ENCODE measurements at places on chromosomes 12 and 14.

- no peak for DNase-seq
Measured at GRCh38 chr12:127280393-127281275, 986.3 kb upstream of the TMEM132C start.

DNA sequence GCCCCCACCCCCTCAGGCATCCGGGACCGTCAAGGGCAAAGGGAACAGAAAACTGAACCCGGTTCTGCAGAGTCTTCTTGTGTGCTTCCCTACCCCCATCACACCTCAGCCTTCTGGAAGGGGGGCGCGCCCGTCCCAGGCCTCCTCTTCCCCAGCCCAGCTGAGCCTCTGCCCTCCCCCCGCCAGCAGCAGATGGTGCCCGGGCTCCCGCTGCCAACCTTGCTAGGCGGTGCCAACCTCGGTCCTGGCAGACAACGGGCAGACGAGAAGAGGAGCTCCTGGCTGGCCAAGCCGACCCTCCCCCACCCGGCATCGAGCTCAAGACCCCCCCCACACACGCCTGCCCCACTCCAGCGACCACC is 8.7 kb downstream of the STAC3 start:
- peak; percentile 89 for DNase-seq

DNA sequence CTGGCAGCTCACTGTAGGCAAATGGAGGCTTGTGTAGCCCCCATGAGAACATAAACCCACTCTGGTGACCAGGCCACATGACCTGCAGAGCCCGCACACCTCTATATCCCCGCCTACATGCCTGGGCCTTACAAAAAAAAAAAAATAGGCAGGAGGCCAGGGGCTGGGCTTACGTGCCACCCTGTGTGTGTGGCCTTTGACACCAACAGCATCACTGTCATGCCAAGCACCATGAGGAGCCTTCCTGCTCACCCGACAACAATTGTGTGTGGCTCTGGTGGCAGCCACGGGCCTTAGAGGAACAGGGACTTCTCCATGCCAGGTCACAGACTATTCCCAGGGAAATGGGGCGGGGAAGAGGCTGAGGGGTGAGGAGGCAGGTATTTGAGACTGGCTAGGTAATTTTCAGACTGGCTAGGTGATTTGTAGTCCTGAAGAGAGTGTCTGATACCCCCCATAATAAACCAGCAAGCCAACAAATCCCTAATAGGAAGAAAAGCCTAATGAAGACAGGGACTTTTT is 140.0 kb downstream of the DPF3 start:
- no peak for DNase-seq

DNA sequence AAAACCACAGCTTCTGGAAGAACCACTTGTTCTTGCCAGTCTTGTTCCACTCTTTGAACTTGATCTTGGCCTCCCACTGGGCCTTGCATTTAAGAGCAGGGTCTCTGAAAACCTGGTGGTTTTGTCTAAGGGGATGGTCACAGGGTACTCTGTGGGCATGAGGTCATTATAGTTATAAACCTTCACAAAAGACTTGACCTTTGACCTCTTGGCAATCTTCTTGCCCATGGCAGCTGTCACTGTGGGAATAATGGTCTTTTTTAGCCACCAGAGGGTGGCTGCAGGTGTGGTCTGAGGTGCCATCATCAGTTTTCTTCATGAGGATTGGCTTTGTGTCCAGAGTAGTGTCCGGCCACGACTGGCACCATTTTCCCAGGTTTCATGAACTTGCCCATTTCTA is 9.1 kb downstream of the ATP6V0A2 start:
- peak; percentile 8 for DNase-seq

GRCh38 chr12:56935157-56935556 is 949 bp upstream of the SDR9C7 start:
- no peak for DNase-seq

DNA sequence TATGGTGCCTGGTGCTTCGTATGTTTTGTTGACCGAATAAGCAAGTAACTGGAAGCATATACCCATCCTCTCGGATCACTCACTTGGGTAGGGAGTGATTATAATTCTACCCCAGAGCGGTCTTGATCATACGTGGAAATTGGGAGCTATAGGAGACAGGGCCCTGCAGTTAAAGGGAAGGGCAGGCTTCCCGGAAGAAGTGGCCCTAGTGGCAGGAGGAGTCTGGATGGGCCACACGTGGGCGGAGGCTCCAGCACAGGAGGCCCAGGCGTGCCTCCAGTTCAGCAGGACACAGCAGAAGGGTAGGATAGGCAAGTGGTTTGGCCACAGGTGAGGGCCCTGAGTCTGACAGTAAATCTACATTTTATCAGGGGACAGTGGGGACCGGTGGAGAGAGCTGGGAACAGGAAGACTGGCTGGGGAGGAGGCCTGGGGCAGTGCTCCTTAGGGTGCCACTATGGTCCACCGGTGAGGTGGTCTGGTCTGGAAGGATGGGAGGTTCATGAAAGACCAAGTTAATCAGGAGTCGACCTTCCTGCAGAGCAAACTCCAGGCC is 23.5 kb upstream of the YY1 start:
- no peak for DNase-seq

DNA sequence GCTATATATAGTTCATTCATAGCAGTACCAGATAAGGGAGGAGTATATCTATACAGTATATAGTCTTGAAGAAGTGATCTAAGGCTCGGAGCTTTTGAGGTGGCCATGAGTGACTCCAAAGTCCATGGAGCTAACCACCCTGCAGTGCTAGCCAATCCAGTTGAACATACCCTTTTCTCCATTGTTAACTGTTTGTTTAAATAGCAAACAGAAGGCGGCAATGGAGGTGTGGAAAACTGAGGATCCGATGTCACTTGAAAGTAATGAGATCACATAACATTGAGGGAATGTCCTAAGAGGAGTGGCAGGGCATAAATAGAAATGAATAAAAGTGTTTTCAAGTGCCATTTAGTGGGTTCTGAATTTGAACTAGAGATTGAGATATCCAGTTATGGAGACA is 12.4 kb upstream of the SNAPC1 start:
- DNase-seq: peak; percentile 94

DNA sequence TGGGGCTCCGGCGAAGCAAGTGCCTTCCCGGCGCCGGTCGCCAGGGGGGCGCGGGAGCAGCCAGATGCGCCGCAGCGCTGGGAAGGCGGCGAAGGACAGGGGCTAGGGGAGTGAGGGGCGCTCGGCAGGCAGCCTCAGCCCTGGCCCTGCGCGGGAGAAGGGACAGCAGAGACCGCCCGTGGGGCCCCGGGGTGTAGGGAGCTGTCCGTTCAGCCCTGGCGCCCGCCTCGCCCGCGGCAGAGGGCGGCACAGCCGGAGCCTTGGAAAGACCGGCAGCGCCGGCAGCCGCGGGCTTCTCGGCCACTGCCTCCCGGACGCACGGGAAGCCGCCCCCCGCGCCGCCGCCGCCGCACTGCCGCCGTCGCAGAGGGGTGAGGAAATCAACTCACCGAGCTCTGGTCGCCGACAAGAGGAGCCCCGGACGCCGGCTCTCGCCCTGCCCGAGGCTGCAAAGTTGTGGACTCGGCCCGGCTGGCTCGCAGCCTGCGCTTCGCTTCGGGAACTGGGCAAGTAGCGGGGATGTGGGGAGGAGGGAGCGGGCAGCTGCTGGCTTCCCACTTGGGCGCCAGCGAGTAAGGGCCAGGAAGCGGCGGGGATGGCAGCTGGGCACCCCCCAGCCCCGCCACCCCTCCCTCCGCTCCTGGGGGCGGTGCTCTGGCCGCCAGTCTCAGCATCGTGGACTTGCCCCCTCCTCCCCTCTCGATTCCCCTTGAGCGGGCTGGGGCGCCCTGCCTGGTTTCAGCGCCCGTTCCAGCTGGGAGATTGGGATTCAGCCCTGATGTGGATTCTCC is at the start of gene ZDHHC22:
ZDHHC22 (minus strand) TSS at position 578 of the 791 bp plus-strand sequence. CDS start 2,053 bp downstream, outside the sequence.
- peak; percentile 92 for DNase-seq

DNA sequence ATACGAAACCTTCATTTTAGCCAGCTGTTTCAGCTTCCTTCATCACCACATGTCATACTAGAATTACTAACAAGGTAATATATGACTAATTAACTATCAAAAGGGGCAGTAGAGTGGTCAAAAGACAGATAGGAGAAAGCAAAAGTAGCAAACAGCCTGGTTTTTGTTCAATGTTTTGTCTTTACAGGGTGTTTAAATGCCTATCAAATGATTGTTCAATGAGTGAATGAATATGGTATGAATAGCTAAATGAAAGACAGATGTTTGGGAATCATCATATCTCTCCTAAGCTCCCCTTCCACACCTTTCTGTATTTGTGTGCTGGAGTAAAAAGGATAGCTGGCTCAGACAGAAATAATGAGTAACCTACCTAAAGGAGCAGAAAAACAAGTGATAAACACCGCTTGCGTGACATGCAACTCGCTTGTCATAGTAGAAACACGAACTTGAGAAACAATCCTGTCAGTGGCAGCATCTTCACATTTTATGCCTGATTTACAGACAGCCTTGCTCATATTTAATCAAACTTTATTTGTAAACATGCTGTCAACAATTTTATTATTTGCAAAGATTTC is 34.2 kb downstream of the ABCC9 start:
- no peak for DNase-seq

DNA sequence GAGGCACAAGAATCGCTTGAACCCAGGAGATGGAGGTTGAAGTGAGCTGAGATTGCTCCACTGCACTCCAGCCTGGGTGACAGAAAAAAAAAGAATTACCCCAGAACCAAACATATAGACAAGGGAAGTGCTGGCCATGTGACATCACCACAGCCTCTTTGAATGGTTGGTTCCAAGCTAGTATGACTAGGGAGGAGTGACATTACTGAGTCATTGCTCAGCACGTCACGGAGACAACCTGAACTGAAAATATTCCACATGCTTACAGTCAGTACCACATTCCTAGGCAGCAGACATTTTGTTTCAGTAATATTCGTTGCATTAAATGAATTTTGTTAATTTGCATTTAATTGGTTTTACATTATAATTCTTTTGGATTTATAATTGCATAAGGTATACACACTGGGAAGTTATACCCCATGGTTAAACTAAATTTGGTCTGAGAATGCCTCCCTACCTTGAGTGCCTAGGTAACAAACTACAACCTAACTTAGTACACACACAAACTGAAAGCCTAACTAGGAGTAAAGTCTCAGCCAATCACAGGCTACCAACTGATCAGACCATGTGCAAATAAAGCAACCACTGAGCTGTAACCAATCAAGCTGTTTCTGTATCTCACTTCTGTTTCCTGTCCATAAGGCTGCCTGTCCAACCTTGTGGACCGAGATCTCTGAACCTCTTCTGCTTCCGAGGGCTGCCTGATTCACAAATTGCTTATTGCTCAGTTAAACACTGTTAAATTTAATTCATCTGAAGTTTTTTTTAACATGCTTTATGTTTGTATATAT is 164.4 kb downstream of the CAND1 start:
- no peak for DNase-seq

DNA sequence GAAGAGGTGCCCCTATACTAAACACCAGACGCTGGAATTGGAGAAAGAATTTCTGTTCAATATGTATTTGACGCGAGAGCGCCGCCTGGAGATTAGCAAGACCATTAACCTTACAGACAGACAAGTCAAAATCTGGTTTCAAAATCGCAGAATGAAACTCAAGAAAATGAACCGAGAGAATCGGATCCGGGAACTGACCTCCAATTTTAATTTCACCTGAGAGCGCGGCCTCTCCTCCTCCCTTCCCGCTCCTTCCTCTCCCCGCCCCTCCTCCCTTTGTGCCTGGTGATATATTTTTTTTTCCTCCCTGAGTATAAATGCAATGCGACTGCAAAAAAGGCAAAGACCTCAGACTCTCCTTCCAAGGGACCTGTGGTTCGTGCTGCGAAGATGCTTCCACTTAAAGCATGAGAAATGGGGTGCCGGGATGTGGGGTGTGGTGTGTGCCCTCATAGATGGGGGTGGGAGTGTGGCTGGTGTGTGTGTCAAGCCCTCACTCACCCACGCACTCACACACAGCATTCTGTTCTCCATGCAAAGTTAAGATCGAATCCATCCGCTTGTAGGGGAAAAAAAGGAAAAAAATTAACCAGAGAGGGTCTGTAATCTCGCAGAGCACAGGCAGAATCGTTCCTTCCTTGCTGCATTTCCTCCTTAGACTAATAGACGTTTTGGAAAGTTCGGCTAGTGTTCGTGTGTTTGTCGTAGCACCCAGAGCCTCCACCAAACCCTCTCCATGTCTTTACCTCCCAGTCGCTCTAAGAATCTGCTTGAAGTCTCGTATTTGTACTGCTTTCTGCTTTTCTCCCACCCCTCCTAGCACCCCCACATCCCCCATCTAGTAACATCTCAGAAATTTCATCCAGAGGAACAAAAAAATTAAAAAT is 4.5 kb downstream of the HOXC10 start:
- DNase-seq: peak; percentile 64

- DNase-seq: no peak
Measured at GRCh38 chr12:65613692-65614091, 210.6 kb upstream of the HMGA2 start.

GRCh38 chr12:104578453-104578852 is 121.7 kb downstream of the CHST11 start:
- DNase-seq: no peak

DNA sequence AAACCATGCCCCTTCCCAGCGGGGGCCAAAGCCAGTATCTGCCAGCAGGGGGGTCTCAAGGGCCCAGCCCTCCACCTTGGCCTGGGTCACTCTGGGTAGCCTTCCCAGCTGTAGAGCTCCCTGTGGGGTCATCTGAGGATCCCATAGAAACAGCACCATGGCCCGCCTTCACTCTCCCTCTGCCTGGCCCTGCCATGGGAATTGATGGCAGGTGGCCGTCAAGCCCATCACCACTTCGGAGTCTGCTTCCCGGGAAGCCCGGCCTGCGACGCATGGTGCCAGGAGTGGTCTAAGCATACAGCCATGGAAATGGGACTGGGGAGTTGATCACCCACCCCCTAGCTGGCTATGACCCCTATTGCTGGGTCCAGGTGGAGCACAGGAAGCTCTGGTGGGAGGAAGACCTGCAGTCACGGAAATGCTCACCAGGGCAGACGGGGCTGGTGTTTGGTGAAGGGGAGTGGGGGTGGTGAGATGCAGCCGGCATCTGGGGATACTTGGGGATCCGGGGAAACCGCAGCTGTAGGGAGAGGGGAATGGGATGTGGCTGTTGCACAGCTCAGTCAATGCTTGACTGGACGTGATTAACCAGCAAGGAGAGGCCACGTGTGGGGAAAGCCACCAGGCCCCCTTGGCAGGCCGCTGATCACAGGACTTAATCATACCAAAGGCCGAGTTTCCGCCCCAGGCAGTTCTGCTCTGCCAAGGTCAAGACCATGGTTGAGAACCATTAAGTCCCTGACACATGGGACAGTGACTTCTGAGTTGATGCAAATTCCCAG is 52.2 kb upstream of the DIO3 start:
- DNase-seq: no peak

DNA sequence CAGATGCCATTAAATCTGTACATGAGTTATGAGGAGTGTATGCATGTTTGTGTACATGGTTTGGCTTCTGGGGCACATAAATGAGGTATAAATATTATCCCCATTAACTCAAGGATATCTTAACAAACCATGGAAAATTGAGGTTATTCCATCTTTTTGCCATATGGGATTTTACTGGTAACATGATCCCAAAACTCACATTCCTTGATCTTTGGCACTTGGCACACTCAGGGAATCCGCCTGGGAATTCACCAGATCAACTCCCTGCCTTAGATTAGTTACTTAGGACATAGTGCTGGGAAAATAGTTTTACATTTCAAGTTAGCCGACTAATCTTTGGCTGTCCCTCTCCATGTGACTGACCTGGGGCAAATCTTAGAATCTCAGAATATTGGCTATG is 16.9 kb downstream of the CDKN1B start:
- no peak for DNase-seq

Measured in NCI-H1417 (cell line).